Left lung (tissue), 14 donors: ENCODE measurements at places on chromosomes 4 and X. TPM values are rescaled to one million over a fixed set of nuclear protein-coding genes. Genes with fewer than 3 reads are reported as not detected.

GRCh38 chrX:117834076-117834475 lies 282.5 kb downstream of the KLHL13 start:
- no peak for DNase-seq

DNA sequence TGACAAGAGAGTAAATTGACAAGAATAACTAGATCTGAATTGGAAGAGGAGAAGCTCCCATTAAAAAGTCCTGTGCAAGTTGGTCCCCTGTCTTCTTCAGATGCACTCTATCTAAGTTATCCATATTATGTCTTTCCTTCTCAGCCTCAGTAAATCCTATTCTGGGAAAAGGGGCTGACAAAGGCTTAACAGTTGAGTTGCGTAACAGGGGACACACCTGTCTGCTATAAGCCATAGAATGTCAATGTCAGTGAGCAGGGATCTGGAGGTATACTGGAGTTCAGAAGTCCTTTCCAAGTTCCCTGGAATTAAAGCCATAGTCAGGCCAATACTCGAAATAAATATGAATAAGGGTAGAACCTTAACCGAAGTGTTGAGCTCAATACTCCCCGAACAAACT lies 26.3 kb upstream of the TNIP3 start:
- no peak for DNase-seq

The F8A3 gene
- 9.0 TPM for total RNA-seq

GRCh38 chrX:12704706-12705105 lies 86.5 kb upstream of the PRPS2 start:
- DNase-seq: no peak

DNA sequence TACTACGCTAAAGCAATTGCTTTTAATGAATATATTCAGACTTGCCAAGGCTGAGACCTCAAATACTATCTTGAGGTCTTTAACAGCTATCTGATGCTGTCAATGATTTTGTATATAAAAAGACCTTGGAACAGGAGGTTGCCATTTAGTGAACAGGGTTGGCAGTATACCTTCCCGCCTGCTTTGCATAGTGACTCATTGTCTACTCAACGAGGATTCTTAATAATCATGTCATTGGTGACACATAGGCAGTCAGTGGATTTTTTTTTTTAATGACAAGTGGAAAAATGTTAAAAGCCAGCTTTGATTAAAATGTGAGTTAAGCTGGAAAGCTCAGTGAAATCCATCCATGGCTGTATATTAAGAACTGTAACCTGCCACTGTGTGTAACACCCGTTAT lies 164.0 kb downstream of the ASMT start:
- DNase-seq: no peak

DNA sequence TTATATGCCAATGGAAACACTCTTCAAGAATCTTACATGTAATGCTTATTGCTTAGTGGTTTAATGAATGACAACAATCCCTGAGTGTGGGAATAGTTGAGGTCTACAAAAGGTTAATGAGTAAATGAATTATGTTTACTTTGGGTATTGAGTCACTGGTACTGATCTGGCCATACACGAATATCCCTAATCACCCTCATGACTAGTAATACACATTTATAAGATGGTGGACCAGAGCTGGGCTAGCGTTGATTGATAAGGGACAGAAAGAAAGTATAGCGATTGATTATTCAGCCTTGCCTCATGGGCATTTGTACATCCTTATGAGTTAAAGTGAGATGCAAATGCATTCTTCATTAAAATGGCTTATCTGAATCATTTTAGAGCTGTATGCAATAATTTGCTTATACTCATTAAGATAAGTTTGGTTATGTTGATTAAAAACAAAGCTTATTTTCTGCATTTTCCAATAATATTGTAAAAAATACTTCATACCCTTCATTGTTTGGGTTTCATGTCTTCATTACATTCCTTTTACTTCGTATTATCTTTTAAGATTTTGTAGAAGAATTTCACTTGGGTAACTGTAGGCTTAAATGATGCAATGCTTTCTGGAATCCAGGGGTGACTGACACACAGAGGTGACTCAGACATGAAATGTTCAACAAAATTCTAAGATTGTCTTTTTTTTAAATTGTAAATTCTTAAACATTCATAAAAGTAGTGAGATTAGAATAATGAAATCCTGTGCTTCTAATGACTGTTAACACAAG lies 47.4 kb downstream of the FGF2 start:
- no peak for DNase-seq

The SYTL4 gene
- total RNA-seq: 8.8 TPM

The FRMD7 gene
- not detected for total RNA-seq

- DNase-seq: no peak
Observed at GRCh38 chr4:168630445-168631187, 133.8 kb downstream of the PALLD start.

DNA sequence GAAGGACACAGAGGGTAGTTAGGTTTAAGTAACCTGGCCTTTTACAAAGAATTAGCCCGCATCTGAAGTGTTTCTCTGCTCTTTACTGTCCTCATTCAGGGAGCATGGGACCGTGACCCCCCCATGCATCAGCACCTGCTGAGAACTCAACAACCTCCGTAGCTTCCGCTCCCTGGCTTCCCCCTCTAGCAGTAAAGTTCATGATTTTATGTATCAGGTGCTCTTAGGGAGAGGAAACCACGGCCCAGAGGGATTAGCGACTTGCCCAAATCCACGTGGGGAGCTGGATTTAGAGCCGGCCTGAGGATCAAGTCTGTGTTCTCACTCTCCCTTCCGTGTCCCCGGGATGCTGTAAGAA lies 284.6 kb upstream of the GATB start:
- no peak for DNase-seq
